Posterior vena cava (tissue), 2 donors: ENCODE measurements at places on chromosomes 3 and 15.

DNA sequence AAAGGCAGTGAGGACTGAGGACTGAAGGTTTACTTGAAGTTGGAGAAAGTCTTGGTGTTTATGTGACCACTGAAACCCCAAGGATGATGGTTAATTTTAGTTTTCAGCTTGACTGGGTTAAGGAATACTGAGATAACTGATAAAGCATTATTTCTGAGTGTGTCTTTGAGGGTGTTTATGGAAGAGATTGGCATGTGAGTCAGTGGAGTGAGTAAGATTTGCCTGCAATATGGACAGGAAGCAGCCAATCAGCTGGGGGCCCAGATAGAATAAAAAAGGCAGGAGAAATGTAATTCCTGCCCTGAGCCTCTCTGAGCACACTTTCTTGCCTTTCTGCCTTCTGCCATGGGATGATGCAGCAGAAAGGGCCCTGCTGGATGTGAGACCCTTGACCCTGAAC, 92.4 kb downstream of the KBTBD8 start:
- no peak for DNase-seq

- DNase-seq = no peak
These were observed 445.3 kb downstream of the NAALADL2 start for GRCh38 chr3:175304404-175304803.

DNA sequence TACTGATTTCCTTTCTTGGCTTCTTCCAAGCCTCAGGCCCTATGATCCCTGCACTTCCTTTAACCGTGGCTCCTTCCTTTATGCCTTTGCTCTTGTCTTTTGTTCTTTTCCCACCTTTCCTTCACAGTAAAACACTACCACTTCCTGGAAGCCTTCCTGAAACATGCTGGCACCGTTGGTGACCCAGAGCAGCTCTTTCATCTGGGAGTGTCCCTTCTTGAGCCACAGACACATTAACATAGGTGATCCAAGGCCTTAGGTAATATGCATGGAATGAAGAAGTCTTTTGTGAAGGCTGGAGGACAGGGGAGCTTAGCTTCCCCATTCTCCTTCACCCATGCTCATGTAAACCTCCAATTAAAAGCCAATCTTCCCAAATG, 39.4 kb downstream of the AMOTL2 start:
- DNase-seq = peak; percentile 38

GRCh38 chr3:47855461-47856383, 52.8 kb downstream of the DHX30 start:
- DNase-seq = peak; percentile 83

DNA sequence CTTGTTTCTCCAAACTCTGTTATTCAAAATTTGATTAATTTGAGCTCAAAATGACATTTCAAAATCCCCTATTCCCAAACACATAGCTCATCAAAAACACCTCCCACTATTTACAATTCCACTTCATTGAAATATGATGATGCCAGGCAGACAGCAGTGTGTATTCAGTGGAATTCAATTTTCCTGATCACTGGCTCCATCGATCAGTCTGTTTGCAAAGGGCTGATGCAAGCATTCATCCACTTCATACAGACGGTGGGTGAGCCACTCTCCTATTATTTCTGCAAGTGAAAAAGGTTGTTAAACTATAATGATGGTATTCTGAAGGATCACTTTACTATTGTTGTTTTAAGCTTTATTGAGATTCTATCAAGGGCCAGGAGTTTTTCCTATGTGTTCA, 90.7 kb downstream of the RTP4 start:
- DNase-seq = no peak

GRCh38 chr3:124051636-124052035, 59.7 kb upstream of the ROPN1 start:
- no peak for DNase-seq
